ENCODE measurements at places on chromosomes 1 and 21.
A peak's percentile ranks its signal among the peaks of the same experiment; 100 is the strongest.

DNA sequence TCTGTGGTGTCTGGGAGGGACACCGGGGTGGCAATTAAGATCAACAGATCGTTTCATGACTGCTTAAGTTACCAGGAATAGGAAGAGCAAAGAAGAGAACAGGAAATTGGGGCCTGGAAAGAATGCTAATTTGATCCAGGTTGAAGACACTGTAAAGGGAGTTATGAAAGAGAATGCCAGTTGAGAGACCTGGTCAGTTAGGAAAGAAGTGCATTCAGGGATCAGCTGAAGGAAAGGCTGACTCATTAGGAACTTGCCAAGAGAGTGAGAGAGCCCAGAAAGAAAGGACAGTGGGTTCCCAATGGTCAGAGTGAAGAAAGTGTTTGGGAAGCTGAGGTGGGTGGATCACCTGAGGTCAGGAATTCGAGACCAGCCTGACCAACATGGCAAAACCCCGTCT, 119.6 kb downstream of the UBE2U start:
- no peak for DNase-seq

DNA sequence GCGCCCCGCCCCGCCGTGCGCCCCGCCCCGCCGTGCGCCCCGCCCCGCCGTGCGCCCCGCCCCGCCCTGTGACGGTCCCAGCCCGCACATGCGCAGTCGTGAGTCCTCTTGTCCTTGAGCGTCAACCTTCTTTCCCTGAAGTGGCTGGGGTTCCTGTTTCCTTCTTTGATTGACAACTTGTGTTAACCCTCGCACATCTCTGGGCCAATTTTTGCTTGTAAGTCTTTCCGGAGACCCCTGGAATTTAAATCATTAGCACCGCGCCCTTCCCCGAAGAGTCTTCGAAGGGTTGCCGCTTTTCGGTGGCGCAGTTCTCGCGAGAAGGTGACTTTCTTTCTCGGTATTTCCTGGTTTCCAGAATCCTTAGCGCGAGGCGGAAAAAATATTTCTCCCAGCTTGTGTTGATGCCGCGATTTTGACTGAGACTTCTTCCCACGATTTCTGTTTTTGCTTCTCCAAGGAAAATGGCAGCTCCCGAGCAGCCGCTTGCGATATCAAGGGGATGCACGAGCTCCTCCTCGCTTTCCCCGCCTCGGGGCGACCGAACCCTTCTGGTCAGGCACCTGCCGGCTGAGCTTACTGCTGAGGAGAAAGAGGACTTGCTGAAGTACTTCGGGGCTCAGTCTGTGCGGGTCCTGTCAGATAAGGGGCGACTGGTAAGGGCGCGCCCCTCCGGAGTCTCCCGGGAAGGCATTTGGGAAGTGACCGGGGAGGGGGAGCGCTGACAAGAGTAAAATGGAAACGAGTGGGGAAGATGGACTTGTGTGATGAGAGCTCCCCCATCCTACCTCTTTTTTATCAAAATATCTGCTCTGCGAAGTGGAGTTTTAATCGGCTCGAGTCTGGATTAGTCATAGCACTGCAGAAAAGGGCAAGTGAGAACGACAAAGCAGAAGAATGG, at the start of gene RNPC3:
Gene RNPC3, plus strand, starts transcription at position 93 of the 901 bp plus-strand sequence. Its CDS starts 372 bp downstream, at position 465.
- DNase-seq, result peak; percentile 80

GRCh38 chr1:233940908-233941307, 36.4 kb downstream of the SLC35F3 start:
- DNase-seq, result no peak

GRCh38 chr1:109193653-109194590, 19.8 kb upstream of the SARS1 start:
- DNase-seq, result peak; percentile 69

DNA sequence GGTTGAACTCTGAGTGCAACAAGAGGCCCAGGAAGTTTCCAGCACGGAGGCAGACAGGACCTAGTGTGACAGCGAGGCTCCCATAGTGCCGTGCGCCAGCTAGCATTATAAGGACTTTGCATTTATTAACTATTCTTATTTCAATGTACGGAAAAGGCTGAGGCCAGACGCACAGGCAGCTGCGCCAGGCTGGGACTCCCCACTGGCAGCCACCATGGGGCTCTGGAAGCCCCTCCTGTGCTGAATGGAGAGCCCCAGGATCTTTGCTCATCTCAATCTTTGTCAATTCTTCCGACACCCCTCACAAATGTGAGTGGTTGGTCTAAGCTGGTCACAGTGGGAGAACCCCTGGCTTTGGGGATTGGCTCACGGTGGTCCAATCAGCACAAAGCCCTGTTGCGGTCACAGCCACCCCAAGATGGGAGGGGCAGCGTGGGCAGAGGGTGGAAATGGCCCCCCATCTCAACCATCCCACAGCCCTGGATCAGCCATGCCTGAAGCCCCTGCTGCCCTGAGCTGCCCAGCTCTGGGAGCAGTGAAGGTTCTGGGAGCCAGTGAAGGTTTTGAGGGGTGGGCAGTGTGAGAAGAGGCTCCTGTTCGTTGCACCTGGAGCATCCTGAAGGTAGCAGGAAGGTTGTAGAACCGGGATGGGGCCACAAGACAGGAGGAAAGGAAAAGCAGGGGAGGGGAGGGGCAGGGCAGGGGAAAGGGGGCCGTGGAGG, 59.5 kb upstream of the ADARB1 start:
- no peak for DNase-seq

DNA sequence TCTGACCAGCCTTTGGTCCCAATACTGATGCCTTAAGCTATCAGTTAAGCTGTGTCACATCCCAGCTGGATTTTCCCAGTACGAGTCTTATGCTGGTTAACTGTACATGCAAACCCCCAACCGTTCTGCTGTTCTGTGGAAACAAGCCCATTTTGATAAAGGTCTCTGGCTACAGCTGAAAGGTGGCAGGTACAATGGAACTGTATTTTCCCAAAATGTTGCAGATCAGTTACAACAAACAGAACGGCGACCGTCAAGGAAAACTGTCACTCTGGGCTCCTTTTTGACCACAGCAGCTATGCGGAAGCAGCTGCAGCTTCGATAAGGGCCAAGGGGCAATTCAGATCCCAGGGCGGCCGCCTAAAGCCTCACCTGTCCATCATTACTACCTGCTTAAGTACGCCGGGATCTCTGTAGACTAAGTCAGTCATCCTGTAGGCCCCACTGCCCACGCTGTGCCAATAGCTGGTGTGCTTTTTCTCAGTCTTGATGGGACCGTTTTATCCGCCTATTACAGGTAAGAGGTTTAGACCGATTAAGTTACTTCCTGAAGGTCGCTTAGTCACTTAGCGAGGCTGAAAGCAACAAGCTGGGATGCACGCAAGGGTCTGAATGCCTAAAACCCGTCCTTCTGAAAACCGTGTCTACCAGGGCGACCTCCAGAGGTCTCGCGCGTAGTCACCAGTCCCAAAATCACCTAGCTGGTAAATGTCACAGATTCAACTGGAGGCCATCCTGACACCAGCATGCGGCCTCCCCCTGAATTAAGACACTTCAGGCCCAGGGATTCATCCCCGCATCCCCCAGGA, 11.1 kb upstream of the RAB42 start:
- no peak for DNase-seq

DNA sequence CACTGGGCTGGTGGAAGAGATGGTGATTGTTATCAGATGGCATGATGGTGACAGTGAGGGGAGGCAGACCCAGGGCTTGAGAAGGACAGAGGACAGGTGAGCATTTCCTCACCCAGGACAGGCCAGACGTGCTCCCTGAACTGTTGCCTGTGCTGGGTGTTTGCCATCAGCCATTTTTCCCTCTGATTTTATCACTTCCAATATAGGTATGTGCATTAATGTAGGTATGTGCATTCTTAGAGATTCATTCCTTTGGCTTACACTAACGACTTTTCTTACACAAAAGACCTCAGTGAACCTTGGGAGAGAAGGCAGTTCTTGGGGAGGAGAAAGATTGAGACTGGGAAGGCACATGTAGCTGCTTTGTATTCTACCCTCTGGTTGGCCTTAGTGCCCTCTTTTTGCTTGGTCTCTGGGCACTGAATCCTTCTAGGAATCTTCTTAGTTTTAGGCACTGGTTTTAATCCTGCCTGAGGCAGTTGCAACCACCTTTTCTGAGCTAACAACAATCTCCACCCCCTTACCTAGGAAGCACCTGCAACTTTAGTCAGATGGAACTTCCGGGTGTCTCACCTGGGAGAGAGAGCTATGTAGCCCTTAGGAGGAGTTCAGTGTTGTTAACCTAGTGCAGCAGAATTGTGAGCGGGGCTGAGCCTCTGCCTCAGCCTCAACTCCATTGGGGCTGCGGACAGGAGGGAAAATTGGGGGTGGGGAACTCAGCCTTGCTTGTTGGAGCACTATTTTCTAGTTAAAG, 30.9 kb downstream of the C1orf116 start:
- no peak for DNase-seq

- no peak for DNase-seq
Observed at GRCh38 chr1:55781944-55782482, 566.8 kb upstream of the USP24 start.
